Stimulated activated CD8-positive, alpha-beta memory T cell treated with anti-CD3 and anti-CD28 coated beads, Interleukin-7, amount 100 ng/mL, for 4 hours (primary cell): ENCODE measurements at places on chromosomes 3 and 15.

DNA sequence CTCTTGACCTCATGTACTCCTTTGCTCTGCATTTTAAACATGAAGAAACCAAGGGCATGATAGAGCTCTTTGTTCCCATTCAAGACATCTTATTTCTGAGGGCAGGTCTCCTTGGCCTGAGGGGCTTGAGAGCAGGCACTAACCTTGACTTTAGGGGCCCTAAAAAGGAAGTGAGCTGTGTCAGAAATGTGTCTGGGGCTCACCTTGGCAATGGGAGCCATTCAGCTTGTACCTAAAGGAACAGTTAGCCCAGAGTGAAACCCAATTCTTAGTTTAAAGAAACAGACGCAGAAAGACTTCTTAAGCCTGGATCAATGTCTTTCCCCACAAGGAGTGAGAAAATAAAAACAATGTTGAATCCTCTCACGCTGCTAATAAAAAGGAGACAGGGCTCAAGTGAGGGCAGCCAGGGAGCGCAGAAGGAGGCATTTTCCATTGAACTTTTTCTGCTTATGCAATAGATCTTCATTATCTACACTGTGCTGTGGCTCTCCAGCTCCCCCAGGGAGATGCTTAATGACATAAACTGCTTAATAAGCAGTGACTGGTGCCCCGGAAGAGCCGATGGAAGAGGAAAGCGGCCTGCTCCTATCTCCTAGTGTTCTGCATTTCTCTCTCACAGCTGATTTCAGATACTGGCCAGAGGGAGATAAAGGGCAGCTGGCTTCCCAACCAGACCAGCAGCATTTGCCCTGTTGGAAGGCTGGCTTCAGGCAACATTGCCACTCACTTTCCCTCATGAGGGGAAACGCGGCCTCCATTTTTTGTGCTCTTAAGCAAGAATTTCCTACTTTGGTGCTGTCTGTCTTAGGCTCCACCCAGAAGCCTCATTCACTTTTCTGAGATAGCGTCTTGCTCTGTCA is 152.0 kb downstream of the OPA1 start:
- no peak for DNase-seq

- DNase-seq = no peak
These were observed 6.5 kb upstream of the ALDH1A3 start for GRCh38 chr15:100873029-100873677.

GRCh38 chr3:11600501-11601282 is 43.0 kb downstream of the VGLL4 start:
- no peak for DNase-seq

GRCh38 chr3:133525435-133525834 is 48.1 kb upstream of the CDV3 start:
- no peak for DNase-seq

- DNase-seq = no peak
These were observed 231.7 kb upstream of the ICE2 start for GRCh38 chr15:60710656-60711055.

DNA sequence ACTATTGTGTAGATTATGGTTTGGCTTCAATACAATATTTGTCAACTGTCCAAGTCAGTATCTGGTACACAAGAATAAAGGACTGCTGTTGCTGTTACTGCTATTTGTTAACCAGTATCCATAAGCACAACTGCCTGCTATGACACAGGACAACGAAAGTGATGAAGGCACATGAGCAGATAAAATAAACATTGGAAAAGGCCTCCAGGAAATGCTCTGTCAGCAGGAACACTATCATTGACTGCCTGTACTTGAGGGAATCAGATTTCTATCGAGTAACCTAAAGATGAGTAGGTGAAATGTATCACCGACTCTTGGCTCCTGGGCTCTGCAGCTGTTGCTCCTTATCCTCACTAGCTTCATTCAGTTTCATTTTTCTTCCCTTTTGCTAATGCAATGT is 56.5 kb downstream of the FMN1 start:
- DNase-seq = no peak

GRCh38 chr15:64462492-64462891 is 2.1 kb downstream of the ZNF609 start:
- no peak for DNase-seq

- no peak for DNase-seq
These were observed 589.4 kb downstream of the NLGN1 start for GRCh38 chr3:173986861-173987410.

- no peak for DNase-seq
These were observed 5.9 kb downstream of the SYNM start for GRCh38 chr15:99110581-99111320.

DNA sequence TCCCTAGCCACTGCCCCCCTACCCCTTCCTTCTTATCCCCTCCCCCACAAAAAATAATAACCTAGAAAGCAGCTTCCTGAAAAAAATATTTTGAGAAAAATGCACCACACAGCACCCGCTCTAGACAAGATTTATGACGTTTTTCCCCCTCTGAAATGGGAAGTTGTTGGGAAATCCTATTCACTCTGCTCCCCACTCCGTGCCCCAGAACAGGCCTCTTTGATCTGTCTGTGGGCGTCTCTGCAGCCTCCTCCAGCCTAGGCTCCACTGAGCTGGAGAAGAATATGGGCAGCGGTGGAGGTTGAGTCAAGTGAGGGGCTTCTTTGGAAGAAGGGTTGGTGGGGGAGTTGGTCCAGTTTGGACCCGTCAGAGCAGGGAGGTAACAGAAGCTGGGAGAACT is 28.5 kb upstream of the POLG start:
- no peak for DNase-seq

DNA sequence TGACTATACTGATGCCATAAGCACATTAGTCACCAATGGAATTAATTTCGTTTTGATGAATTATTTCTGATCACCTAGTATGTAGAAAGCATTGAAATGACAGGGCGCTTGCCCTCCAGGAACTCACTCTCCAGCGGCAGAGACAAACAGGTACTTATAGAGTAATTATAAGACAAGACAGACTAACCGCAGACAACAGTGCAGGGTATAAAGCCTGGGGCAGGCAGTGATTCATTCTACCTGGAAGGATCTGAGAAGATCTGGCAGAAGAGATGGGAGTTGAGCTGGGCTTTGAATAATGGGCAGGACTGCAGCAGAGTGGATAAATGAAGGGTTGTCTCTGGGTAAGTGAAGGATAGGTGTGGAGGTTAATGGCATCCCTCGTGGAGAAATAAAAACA is 331.8 kb downstream of the FGF12 start:
- DNase-seq = no peak

DNA sequence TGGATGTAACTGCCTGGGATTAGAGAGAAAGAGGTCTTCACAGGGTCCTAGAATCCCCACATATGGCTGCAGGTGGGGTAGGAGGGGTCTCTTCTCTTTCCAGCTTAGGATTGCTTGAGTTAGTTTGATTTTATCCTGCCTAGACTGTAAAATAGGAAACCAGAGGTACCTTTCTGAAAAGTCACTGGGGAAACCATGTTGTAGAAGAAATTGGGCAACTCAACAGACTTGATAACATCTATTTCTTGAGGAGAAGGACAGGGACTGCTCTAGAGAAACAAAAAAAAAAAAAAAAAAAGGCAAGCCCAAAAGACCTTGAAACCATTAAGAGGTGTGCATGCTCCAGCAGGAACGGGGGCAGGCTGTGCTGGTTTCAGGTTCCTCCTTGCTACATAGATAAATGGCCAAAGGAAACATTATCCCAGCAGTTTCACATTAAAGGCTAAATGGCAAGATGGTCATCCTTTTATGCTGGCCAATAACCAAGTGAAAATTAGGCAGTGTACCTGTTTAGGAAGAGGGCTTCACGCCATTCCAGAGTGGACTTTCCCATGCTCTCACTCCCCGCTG is 116.1 kb downstream of the ALDH1A2 start:
- no peak for DNase-seq

DNA sequence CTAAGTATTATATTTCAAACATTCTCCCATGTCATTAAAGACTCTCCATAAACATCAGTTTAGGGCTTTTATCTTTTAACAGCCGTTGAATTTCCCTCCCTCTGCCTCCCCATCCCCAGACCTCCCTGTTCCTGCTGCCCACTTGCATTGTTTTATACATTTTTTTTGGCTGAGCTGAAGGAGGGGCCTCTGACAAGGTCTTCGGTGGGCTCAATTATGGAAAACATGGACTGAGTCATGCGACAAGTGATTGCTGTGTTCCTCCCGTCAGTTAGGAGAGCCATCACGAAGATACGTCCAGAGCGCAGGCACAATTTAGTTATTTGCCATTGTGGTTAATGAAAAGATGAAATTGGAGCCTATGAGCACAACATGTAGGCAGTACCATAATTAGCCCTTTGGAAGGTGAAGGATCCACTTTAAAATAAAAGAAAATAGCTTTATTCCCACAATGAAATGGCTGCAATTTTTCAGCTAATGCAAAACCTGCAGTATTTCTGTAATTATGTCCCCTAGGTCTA is 12.0 kb upstream of the NMNAT3 start:
- no peak for DNase-seq

- no peak for DNase-seq
These were observed 72.7 kb downstream of the DNAJB8 start for GRCh38 chr3:128394033-128394432.

- DNase-seq = no peak
These were observed 2.0 kb downstream of the PRSS50 start for GRCh38 chr3:46715507-46716175.

DNA sequence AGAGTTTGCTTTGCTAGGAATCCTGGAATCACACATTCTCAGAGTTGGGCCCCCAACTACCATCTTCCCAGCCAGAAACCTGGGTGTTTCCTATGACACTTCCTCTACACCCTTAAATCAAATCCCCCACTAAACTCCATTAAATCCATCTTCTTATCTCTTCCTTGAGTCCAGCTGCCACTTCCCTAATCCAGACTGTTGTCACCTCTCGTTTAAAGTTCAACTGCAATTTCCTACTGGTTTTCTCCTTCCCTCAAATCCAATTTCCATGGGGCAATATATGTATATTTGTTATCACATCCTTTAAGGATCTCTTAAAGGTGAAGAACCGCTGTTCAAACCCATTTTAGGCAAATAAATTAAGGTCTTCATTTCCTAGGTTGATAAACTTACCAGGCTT is 73.6 kb upstream of the SNTN start:
- no peak for DNase-seq

DNA sequence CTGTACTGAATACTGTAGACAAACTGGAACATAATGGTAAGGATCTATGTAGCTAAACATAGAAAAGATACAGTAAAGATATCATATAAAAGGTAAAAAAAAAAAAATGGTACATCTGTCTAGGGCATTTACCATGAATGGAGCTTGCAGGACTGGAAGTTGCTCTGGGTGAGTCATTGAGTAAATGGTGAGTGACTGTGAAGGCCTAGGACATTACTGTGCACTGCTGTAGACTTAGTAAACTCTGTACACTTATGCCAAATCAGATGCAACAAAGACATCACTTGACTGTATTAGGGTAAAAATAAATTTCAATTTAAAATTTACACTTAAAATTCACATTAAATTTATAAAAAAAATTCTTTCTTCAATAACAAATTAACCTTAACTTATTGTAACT is 281.3 kb upstream of the LMCD1 start:
- no peak for DNase-seq

DNA sequence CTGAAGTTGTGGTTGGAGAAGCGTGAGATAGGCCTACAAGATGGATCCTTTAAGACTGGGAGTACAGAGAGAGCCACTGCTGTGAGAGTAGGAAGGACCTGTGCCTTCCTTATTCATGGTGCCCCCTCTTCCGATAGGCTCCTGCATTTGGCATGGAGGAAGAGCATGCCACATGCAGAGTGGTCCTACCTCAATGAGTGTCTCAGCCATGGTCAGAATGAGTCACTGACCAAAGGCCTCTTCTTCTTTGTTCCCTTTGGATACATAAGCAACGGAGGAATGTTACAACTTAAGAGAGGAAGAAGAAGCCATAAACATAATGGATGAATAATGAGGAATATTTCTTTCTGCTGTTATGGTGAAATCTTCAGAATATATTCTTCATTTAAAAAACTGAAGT is 681.2 kb upstream of the GRM7 start:
- DNase-seq = no peak
